ENCODE measurements at places on chromosomes 4 and X.

DNA sequence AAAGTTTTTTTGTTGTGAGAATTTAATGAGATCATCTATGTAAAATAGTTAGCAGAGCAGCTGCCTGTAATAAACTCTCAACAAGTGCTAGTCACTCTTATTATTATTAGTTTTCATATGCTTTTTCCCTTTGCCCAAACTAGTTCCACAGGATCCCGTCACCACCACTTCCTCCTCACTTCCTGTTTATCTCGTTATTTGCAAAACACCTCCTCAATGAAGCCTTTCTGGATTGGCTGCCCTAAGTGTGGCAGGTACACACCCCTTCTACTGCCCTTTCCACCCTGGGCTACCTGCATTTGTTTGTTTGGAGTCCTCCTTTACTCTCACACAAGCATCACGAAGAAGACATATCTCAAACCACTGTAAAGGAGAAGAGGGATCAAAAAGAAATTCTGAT is 54.4 kb upstream of the KLF3 start:
- DNase-seq: no peak

GRCh38 chrX:139930916-139931645 is 1.8 kb downstream of the ATP11C start:
- no peak for DNase-seq

DNA sequence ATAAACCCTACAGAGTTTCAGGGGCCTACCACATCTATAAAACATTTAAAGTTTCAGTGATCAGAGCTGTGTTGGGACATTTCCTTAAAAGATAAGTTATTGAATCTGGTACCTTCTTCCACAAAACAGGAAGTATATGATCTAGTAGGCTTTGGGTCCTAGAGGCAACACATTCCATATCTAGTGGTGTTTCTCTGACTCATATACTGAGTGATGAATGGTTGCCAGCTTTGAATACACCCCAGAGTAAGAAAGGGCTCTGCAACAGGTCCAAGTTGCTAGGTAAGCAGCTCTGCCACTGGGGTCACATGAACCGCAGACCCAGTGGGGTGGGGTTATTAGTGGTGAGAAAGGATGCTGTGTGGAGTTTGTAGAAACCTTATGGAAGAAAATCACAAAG is 32.4 kb upstream of the BLTP1 start:
- DNase-seq: no peak

- no peak for DNase-seq
These were observed 27.2 kb downstream of the BST1 start for GRCh38 chr4:15729910-15730533.

- no peak for DNase-seq
These were observed 1.1 kb upstream of the DKK2 start for GRCh38 chr4:107037199-107037584.

DNA sequence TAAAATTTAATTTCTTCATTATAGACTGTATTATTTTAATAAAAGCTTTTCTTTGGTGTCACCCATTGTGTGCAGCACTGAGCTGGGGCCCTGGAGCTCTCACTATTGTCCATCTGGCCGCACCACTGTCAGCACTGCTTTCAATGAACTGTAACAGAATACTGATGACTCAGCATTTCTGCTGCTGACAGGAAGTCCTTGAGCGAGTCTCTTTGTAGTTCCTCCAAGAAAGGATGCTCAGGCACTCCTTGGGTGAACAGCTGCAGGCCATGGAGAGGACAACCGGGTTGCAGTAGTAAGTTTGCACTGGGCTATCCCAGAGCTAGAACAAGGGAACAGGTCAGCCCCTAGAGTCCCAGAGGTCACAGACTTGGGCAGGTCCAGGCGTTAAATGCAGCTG is 81.6 kb downstream of the SORBS2 start:
- no peak for DNase-seq

- DNase-seq: no peak
These were observed 113.6 kb downstream of the CNKSR2 start for GRCh38 chrX:21487832-21488231.

DNA sequence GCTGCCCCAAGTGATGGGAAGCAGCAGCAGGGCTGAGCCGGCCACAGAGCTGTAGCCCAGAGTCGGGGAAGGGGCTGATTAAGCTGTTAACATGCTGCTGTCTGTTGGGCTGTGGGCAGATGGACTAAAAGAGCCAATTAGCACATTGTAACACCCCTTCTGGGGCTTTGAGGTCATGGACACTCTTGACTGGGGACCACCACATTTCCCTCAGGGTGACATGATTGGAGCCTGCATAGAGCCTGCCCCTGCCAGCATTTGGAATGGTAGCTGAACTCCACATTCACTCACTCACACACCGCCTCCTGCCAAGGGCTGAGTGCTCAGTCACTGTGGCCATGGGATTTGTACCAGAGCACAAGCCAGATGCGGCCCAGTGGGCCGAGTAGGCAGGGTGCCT is 646.9 kb downstream of the FAT4 start:
- no peak for DNase-seq

DNA sequence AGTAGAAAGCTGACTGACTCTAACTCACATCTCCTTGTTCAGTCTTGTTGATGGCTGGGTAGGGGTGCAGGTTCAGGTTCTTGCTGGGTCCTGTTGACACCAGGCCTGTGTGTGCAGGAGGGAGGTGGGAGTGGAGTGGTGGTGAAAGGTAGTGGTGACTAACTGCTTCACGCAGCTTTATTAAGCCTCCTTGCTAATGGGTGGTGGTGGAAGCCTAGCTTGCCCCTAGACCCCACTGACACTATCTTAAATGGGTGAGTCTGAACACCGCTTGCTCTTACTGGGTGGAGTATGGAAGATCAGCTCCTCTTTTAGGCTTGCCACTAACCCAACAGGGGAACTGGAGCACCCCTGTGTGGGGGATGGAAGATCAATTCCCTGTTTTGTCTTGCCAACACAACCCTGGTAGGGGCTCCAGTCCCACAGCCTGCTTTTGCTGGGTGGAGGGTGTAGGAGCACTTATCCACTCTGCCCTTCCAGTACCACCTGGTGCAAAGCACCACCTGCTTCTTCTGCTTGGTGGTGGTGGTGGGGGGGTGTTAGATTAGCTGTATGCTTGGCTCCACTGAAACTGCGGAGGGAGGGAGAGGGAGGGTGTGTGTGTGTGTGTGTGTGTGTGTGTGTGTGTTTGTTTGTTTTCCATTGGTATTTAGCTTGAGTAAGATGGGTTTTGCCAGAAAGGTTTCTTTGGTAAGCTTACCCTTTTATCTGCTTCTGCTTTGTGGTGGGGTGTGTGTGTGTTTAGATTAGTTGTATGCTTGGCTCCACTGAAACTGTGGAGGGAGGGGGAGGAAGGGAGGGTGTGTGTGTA is 25.6 kb downstream of the KDM6A start:
- DNase-seq: no peak

GRCh38 chrX:44723426-44723825 is 120.4 kb upstream of the DUSP21 start:
- no peak for DNase-seq
